OCI-M1 (cell line): ENCODE measurements at places on chromosomes 4 and X.

DNA sequence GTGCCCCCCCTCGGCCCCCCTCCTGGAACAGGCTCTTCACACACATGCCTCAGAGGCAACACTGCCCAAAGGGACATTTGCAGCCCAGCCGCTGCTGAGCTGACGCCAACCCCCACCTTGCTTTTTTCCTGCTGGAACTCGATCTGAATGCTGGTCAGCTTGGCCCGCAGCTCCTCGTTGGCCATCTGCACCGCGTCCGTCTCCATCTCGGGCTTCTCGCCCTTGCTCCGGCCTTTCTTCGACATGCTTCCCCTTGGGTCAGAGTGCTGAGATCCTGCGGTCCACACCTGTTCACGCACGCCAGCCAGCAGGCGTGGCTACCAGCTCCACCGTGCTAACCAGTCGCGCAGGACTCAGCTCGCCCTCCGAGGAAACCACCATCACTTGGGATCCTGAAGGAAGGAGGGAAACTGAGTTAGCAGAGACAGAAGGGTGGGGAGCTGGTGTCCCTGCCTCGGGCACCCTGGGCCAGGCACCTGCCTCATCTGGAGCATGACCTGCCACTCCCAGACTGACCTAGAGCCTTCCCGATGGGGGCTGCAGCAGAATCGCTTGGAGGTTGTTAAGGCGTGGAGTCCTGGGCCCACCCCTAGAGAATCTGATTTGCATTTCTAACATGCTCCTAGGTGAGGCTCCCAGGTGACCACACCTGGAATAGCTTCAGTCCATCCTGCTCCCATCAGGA is 87.6 kb downstream of the JAKMIP1 start:
- DNase-seq, result no peak

DNA sequence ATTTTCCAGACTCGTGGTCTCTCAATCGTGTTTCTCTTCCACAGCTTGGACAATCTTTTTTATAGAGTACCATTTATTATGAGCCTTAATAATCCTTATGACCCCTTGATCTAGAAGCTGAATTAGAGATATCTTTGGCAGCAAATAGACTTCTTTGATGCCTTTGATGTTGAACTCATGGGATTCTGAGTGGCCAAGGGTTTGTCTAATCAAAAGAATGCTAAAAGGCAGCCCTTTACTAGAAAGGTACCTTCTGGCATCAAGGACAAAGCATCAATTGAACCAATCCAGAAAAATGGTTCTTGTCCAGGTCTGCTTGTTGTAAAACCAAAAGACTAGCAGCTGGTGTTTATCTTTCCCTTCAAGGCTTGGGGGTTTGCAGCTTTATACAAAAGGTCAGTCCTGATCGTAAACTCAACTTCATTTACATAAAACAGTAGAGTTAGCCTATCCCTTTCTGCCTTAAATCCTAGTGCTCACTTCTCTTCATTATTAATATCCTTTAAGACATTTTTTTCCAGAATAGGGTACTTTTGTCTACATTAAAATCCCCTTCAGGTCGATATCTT is 411.3 kb downstream of the FAT4 start:
- no peak for DNase-seq

GRCh38 chrX:22652596-22652995 is 347.2 kb upstream of the DDX53 start:
- DNase-seq, result peak; percentile 25

- DNase-seq, result no peak
Measured at GRCh38 chrX:111568817-111569216, 57.4 kb downstream of the SERTM2 start.

DNA sequence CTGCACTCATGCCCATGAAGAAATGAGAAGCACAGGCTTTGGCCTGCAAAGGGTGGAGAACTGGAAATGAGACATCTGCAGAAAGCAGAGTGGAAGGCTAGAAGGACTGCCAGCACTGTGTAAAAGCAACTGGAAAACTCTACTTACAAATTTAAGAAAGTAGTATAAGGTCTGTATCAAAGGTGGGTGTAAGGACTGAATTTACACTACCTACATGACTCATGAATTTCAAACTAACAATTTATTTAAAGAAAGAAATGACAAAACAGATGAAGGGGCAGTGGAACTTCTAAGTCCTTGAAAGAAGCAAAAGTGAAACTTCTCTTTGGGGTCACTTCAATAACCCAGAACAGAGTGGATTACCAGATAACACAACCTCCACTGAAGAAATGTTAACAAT is 71.2 kb downstream of the SLC10A7 start:
- DNase-seq, result peak; percentile 87

DNA sequence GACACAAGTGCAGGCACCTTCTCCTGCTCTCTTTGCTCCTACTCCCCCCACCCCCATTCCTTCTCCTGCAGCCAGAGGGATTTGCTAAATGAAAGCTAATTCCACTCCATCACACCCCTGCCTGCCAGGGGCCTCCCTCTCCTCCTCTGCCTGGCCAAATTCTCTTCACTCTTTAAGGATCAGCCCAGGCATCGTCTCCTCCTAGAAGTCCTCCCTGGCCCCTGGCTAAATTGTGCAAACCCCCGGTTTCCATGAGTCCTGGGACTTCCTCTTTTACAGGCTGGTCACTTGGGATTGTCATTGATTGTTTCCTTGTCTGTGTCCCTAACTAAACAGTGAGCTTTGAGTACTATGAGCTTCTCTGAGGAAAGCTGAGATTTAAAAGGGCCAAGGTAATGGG is 8.7 kb upstream of the ABLIM2 start:
- DNase-seq, result peak; percentile 9

GRCh38 chr4:181662383-181662782 is 580.8 kb upstream of the TENM3 start:
- no peak for DNase-seq
